ENCODE measurements at places on chromosomes 5 and 9.

DNA sequence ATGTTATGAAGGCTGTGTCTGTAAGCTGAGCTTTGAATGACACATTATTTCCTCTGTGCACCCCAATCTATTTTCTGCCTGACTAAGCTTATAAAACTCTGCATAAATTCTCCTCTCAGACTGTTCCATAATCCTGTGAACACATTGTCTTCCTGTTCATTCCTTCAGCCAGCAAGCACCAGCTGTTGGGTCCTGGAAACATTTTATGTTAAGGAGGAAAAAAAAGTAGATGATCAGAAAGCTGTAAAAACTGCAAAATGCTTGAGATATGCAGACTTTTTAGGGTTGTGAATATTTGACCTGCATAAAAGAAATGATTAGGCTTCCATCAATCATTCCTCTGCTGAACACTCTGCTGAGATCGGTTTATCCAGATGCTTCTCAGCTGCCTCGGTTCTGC, 1246.0 kb upstream of the DMAC1 start:
- no peak for DNase-seq

- no peak for DNase-seq
These were observed 4.5 kb downstream of the PKN3 start for GRCh38 chr9:128706671-128707381.

DNA sequence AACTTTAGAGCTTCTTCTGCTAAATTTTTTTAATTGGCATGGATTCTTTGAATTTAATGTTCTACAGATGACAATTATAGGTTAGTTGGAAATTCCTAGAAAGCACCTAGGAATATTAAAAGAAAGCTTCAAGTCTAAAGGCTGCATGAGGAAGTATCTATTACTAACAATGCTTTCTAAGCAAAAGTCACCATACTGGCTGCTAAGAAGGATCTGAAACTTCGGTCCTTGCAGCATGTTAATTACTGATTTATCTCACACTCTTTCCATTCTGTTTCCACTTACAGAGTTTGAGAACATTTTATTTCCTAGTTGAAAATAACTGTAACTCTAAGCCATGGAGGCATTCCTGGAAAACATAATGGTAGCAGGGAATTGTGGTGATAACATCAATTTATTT, 8.4 kb downstream of the SEMA6A start:
- no peak for DNase-seq

- DNase-seq: peak; percentile 35
These were observed 70.3 kb downstream of the SPTLC1 start for GRCh38 chr9:92044936-92045335.

- DNase-seq: no peak
These were observed 246.4 kb downstream of the ACTL7B start for GRCh38 chr9:108609227-108609896.

DNA sequence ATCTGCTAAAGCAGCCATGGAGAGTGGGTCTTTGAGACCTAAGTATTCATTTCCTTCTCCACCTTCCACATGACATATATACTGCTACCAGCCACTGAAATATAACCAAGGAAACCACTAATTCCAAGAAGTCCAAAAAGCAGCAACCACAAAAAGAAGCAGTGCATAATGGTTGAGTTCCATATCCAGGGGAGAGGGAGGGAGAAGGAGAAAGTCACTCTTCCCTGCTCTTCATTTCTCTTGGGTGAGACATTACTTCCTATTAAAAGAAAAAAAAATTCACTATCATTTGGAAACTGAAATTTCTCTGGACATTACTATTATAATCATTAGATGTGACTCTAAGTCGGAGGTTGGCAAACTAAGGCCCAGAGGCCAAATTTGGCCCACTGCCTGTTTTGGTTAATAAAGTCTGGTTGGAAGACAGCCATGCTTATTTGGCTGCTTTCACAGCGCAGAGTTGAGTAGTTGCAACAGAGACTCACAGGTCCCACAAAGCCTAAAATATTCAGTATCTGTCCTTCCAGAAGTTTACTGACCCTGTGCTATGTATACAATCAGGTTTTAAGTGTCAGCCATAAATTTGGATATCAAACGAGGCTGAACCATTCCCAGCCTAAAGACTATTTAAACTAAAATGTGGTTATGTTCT, 168.6 kb downstream of the MPDZ start:
- DNase-seq: no peak

- DNase-seq: no peak
These were observed 1016.8 kb upstream of the DMAC1 start for GRCh38 chr9:8816361-8816760.

- DNase-seq: no peak
These were observed 69.0 kb downstream of the SECISBP2 start for GRCh38 chr9:89387197-89387849.

DNA sequence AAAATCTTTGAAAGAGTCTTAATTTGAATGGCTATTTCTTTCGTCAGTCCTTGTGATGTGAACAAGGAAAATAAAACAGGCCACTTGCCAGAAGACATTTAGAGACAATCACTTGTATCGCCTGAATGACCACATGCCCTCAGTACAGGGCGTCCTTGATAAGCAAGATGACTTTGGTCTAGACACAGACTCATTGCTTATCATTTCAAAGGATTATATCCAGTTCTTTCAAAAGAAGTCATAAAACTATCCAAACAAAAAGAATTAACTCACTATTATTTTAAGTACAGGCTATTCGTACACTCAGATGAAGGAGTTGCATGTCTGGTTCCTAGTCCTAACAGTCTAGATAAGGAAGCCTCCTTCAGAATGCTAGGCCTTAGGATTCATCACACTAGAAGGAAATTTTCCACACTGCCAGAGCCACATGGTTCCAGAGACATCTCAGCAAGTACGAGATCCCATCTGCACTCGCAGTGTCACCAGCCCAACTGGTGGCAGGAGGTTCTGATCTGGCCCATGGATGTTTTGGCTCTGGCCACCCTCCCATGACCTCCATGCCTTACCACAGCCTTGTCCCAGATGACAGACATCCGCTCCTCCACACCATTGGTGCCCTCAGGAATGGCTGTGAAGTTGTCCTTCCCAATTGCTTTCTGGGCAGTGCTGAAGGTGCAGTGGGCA, 109.6 kb downstream of the DPYSL3 start:
- DNase-seq: no peak

GRCh38 chr5:73286896-73287295, 113.9 kb downstream of the TMEM174 start:
- DNase-seq: no peak

GRCh38 chr9:15417626-15418025, 5.0 kb upstream of the SNAPC3 start:
- DNase-seq: no peak

GRCh38 chr9:128006332-128006996, 25.7 kb upstream of the EEIG1 start:
- DNase-seq: no peak

DNA sequence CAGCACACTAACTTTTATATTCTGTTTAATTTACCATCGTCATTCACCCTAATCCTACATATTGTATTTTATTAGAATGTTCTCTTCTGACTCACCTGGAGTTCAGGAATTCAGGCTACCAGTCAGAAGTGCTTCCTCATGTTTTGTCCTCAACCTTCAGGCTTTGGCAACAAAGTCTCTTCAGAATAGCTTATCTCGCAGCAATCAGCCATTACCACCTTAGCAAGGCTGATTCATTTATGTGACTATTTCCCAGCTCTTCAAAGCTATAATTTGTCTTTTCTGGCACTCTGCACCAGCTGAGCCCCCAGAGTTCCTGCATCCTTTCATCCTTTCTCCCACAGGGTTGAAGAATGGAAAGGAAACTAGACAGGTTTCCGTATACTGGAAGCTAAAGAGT, 365.5 kb upstream of the CDH18 start:
- no peak for DNase-seq

DNA sequence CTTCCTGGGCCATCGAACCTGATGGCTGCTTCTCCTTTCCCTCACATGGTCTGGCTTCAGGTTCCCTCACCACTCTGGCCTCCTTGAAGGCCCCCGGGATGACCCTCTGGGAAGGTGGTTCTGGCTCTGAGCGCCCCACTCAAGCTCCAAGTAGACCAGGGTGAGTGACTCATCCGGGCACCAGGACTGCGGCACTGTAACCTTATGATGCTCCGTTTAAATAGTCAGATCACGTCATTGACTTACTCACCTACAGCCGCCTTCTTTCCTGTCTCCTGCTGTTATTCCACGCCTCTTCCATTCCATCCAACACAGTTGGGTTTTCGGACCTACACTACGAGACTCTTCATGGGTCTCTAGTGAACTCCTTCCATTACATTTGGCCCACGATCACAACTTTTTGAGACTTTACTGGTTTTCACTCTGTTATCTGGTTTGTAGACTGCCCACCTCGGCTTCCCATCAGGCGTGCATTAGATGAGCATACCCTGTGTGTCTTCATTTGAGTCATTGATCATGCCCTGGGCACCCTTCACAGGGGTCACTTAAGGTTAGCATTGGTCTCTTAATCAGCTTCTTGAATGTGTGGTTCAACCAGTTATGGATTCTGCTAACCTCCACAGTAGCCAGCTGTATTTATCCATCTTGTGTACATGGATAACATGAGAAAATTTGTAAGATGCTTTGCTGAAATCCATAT, 138.8 kb upstream of the LMX1B start:
- no peak for DNase-seq

DNA sequence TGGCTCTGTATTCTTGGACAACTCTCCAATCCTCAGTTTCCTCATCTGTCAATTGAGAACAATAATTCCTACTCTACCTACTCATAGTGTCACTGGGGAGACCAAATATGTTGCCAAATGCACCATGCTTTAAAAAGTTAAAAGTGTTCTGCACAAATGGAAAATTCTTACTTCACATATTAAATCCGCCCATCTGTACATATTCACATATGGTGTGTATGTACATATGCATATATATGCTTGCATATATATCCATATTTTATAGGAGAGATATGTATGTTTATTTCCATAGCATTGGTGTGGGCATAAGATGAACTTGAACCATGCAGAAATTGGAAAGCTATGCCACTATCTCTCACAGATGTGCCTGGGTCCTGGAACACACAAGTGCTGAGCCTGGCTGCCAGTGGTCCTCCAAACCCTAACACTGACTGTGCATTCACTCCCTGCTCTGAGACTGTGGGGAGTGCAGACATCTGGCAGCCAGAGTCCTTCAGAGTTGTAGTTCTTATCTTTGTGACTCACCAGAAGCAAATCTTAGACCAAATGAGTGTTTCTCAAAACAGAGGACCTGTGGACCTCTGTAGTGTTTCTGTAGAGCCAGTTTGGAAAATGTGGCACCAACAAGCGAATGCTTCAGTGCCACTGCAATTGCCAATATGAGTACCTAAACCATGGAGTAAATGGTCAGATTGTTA, 168.7 kb downstream of the GRIA1 start:
- DNase-seq: no peak

DNA sequence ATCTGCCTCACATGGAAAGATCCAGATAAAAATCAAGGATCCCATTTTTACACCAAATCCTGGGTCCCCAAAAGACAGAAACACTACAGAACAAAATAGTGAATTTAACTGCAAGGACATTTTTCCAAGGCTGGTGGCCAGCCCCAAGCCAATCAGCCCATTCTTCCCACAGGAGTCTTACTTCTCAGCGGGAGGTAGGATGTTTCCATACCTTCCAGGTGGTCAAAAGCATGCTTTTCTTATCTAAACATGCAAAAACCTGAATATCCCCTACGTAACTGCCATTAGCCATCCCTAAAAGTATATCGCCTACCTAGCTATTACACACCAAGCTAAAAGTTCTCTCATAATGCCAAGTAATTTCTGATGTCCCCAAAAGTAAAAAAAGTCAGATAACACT, 20.6 kb downstream of the TMEM161B start:
- DNase-seq: no peak

DNA sequence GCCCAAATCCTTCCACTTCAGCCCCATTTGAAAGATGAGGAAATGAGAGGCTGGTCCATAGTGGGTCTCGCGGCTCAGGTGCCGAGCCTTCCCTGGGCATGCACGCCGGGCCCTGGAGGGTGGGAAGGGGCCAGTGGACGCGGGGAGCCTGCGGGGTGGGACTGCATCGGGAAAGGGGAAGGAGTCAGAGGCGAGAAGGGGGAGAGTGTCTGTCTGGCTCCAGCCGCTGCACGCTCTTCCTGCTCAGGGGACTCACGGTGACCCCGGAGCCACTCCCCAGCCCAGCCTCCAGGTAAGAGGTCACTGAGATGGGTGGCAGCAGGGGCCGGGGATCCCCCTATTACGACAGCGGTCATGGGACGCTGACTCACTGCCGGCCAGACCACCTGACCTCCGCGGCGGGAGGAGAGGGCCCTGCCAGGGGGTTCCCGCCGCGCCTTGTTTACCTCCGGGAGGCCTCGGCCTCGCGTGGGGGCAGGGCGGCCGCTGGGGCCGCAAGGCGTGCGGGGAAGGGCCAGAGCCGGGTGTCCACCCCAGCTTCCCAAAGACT, 1.9 kb upstream of the SQSTM1 start:
- peak; percentile 40 for DNase-seq

DNA sequence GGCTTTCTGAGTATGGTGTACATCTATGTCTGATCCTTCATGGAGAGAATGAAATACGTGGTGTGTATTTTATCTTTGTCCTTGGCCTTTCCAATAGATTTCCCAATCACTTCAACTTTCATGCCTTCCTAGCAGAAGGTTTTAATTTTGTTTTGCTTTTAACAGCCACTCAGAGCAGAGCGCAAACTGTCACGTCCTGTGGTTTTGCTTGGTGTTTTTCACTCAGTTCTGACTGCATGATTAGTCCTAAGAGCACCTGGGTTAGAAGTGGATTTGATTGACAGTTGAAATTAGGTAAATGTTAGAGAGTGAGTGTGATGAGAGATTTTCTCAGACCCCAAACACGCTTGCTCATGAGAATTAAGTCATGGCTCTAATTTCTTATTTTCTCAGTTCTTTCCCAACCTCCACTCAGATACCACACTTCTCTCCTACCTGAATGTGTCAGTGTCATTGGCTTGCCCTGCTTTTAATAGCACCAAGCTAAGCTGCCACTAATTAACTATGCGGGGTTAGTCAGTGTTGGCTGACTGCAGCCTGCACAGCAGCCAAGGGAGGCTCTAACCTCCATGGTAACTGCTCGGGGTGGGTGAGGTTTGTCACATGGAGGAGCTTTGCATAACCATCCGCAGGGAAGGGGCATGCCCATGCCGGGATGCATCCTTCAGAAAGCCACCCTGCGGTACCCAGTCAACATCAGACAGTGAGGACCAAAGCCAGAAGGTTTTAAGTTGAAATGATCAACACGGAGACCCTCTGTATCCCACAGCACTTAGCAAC, 173.4 kb downstream of the NR3C1 start:
- no peak for DNase-seq

Measured in hematopoietic multipotent progenitor cell treated with erythropoietin and hydrocortisone succinate and interleukin-3 and kit ligand, for 15 days (in vitro differentiated cells).